ENCODE measurements at places on chromosomes 16 and 17.

- DNase-seq, result no peak
Measured at GRCh38 chr16:11683145-11683544, 14.9 kb downstream of the SNN start.

- DNase-seq, result peak; percentile 67
Measured at GRCh38 chr17:55567240-55568214, 56.3 kb upstream of the SMIM36 start.

DNA sequence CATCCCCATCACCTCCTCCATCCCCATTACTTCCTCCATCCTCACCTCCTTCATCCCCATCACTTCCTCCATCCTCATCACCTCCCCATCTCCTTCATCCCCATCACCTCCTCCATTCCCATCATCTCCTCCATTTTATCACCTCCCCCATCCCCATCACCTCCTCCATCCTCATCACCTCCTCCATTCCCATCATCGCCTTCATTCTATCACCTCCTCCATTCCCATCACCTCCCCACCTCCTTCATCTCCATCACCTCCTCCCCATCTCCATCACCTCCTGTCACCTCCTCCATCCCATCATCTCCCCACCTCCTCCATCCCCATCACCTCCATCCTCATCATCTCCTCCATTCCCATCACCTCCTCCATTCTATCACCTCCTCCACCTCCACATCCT, 116.4 kb downstream of the SEC14L1 start:
- no peak for DNase-seq

DNA sequence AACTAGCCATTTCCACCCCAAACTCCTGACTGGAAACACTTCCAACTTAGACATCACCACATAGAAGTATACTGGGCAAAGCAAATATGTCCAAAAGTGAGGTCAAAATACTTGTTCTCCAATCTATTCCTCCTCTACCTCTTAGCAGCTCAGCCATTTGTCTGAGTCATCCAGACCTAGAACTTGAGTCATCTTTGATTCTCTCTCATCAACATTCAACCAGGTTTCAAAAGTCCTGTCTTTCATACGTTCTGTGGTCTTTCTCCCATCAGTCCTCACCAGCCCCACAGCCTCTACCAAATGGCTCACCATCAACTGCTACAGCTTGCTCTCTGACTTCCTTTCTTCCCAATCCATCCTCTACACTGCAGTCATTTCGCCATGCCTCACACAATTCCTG, 6.8 kb downstream of the ANKFY1 start:
- DNase-seq, result no peak

DNA sequence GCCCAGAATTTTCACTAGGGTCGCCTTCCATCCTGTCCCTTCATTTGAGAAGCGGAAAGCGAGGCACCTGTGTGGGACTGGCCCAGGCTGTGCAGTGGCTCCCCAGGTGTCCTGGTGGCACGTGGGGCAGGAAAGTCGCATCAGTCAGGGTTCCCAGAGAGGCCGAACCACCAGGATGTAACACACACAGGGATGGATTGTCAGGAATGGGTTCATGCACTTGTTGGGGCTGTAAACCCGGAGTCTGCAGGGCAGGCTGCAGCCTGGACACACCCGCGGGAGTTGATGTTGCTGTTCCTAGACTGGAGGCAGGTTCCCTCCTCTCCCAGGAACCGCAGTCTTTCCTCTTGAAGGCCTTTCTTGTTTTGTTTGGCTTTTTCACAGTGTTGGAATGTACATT, 30.7 kb upstream of the RPTOR start:
- DNase-seq, result no peak

DNA sequence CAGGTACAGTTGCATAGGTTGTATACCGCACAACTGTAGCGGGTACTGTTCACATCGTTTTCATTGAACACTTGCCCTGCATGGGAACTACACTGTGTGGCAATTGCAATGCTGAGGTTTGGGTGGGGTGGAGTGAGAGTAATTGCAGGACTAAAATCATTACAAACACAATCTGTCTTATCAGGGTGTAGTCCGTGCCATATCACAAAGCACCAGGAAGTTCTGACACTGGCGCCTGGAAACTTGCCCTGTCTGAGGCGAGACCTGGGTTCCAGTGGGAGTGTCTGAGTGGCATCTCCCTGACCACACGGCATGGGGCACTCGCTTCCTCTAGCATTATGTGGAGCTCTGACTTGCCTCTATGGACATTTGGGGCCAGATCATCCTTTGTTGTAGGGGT, 153.4 kb downstream of the RGS9 start:
- no peak for DNase-seq

DNA sequence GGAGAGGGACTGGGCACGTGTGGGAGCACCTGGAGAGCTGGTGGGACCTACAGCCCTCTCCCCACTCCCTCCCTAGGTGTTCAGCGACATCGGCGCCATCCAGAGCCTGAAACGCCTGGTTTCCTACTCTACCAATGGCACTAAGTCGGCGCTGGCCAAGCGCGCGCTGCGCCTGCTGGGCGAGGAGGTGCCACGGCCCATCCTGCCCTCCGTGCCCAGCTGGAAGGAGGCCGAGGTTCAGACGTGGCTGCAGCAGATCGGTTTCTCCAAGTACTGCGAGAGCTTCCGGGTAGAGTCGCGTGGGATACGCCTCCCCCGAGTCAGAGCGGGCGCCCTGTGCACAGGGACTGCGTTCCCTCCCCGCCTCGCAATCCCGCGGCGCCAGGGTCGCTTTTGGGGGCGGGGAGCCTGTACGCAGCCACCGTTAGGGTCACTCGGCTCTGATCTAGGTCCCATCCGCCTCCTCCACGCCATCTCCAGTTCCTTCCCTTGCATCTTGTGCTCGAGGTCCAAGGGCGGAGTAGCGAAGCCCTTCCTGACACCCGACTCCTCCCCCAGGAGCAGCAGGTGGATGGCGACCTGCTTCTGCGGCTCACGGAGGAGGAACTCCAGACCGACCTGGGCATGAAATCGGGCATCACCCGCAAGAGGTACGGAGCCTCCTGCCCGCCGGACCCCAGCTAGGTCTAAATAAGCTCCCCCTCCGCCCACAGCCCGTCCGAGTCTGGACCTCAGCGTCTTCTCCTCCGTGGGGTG, 13.0 kb downstream of the SARM1 start:
- DNase-seq, result no peak

DNA sequence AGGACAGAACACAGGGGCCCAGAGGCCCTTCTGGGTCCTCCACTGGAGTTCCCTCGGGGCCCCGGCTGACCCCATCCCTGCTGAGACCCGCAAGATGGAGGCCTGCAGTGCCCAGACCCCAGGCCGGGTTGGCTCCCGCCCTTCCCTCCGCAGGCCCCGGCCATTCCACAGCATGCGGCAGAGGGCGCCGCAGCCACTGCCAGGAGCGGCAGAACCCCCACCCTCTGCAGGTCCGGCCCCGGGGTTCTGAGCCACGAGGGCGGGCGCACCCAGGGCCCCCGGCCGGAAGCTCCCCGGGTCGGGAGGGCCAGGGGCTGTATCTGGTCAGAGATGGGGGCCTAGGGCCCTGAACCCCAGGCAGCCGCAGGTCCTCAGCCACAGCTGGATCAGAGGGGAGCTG, 2.4 kb upstream of the PERCC1 start:
- DNase-seq, result no peak

GRCh38 chr17:229709-230394, 48.4 kb upstream of the DOC2B start:
- peak; percentile 26 for DNase-seq

DNA sequence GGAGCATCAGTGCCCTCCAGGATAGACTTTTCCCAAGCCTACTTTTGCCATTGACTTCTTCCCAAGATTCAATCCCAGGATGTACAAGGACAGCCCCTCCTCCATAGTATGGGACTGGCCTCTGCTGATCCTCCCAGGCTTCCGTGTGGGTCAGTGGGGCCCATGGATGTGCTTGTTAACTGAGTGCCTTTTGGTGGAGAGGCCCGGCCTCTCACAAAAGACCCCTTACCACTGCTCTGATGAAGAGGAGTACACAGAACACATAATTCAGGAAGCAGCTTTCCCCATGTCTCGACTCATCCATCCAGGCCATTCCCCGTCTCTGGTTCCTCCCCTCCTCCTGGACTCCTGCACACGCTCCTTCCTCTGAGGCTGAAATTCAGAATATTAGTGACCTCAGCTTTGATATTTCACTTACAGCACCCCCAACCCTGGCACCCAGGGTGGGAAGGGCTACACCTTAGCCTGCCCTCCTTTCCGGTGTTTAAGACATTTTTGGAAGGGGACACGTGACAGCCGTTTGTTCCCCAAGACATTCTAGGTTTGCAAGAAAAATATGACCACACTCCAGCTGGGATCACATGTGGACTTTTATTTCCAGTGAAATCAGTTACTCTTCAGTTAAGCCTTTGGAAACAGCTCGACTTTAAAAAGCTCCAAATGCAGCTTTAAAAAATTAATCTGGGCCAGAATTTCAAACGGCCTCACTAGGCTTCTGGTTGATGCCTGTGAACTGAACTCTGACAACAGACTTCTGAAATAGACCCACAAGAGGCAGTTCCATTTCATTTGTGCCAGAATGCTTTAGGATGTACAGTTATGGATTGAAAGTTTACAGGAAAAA, 9.7 kb upstream of the CYLD start:
- DNase-seq, result no peak

DNA sequence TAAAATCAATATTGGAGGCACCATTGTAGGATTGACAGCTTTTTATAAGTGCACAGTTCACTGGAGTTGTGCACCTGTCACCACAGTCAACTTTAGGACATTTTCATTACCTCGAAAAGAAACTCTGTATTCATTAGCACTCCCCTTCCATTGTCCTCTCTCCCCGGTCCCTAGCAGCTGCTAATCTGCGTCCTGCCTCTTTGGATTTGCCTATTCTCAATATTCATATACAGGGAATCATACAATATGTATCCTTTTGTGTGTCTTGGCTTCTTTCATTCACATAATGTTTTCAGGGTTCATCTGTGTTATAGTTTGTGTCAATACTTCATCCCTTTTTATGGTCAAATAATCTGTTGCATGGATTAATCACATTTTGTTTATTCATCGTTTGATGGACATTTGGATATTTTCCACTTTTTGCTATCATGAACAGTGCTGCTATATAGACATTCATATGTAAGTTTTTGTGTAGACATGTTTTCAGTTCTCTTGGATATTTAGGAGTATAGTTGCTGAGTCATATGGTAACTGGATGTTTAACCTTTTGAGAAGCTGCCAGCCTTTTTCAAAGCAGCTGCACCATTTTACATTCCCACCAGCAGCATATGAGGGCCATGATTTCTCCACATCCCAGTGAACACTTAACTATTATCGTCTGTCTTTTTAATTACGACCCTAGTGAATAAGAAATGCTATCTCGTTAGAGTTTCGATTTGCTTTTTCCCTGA, 9.8 kb downstream of the DNAJA3 start:
- no peak for DNase-seq

DNA sequence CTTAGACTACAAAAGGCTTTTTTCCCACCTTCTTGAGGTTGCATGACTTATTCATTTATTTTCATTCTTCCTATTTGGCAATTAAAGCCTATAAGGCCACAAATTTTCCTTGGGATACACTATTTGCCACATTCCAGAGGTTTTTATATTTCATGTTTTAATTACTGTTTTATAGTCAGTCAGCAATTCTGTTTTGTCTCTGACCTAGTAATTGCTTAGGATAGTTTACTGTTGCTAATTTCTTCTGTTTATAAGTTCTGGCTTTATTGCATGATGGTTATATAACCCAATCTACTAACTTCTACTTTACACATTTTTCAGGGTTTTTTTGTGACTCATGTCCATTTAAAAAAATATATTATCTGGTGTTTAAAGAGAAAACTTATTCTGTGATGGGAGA, 2.5 kb downstream of the ZNF23 start:
- no peak for DNase-seq

DNA sequence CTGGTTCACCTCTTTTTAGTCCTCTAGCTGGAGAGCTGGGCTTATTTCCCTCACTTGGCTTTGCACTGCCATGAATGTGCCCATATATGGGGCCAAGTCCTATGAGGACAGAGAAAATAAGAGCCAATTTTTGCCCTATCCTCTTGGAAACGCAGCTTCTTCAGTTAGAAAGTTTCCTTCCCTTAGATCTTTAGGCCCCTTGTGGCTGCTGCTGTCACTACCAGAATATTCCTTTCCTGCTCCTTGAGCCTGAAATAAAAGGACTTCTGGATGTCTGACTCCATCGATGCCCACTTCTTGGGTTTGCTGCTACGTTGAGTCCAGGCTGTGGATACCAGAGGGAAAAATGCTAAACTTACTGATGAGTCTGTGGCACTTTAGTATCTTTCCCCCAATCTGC, 487.1 kb downstream of the GRIN2A start:
- no peak for DNase-seq

GRCh38 chr17:29962656-29963055, 21.2 kb downstream of the EFCAB5 start:
- no peak for DNase-seq

- no peak for DNase-seq
Measured at GRCh38 chr17:72597354-72598087, 476.7 kb downstream of the SOX9 start.

DNA sequence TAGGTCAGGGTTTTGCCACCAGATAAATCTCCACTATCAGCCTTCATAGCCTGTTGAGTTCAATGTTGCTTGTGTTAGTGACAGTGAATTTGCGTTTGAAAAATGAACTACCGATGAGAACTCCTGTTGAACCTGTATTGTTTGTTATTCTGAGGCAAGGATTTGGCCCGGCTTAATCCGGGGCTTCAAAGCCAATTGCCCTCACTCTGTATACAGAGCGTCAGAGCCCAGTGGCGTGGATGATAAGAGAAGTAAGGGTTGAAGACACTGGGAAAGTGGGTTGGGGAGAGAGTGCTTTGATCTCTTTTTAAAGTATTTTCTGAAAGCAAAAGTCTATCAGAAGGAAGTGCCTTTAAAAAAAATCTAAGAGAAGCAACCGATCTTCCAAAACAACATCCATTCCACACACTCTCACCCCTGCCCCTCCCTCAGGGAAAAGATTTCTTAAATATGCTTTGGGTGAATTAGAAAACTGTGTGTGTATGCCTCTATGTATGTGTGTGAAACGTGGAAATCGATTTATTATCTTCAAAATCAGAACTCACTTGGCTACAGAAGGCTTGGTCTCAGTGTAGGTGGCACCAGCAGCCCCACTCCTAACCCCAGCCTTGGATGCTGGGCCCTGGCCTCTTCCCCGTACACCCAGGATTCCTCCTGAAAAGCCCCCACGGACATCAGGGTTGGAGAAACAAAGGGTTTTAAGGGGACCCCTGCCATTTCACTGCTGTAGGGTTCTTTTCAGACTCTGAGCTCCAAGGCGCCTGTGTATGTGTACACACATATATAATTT, 8.8 kb downstream of the TBX4 start:
- DNase-seq, result no peak

DNA sequence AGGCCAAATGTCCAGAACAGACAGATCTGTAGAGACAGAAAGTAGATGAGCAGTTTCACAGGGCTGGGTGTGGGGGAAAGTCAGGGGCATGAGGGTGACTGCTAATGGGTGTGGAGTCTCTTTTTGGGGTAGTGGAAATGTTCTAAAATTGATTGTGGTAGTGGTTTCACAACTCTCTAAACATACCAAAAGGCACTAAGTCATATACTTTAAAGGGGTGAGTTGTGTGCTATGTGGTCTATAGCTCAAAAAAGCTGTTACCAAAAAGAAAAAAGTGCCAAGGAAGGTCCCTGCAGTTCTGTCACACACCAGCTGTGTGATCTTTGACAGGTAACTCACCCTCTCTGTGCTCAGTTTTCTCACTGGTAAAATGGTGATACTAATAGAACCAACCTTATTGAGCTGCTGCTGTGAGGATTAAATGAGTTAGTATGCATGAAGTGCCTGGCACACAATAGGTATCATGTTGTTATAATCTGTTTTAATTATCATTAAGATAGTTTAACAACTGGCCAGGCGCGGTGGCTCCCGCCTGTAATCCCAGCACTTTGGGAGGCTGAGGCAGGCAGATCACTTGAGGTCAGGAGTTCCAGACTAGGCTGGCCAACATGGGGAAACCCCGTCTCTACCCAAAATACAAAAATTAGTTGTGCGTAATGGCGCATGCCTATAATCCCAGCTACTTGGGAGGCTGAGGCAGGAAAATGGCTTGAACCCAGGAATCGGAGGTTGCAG, 10.3 kb downstream of the ITGAX start:
- no peak for DNase-seq
